ENCODE measurements at places on chromosomes 3 and 15.
A peak's percentile ranks its signal among the peaks of the same experiment; 100 is the strongest.

DNA sequence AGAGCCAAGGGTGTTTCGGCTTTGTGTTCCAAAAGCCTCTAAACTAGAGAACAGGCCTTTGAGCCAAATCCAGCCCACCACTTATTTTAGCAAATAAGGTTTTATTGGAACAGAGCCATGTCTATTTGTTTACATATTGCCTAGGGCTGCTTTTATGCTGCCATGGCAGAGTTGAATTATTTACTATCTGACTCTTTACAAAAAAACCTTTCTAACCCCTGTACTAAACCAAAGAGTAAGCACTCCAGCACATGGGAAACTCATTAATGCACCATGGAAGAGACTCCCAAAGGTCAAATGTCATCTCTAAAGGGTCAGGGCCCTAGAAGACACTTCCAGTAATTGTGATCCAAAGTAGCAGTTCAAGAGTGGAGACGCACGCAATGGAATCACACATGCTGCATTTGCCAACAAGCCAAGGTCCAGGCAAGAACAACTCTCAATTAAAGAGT is 22.3 kb downstream of the OSBPL10 start:
- DNase-seq, result no peak

GRCh38 chr3:104564045-104564643 is 802.6 kb upstream of the ALCAM start:
- peak; percentile 34 for DNase-seq

GRCh38 chr3:127175272-127175671 is 17.7 kb upstream of the PRR23E start:
- DNase-seq, result no peak

DNA sequence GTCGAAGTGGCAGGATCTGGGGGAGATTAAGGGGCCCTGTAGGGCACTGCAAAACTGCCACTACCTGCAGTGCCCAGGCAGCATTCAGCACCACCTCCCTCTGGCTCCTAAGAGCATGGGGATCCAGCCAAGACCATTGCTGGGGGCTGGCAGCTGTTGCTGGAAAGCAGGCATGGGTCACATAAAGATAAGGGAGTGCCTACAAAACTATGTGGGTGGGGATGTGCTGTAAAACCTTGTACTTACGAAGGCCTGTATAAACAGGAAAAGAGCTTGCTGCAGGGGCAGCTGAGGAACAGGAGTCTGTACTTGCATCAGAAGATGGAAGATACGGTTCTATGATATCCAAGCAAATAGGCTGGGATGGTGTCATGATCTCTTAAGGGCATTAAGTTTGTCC is 27.1 kb downstream of the IL20RB start:
- peak; percentile 26 for DNase-seq

GRCh38 chr3:153008226-153008625 is 153.8 kb upstream of the RAP2B start:
- no peak for DNase-seq

Measured in fibroblast of gingiva (primary cell).